ENCODE measurements at places on chromosomes 2 and 18.

GRCh38 chr2:187390891-187391290, 57.2 kb downstream of the CALCRL start:
- no peak for DNase-seq

GRCh38 chr2:85457877-85458316, 39.4 kb downstream of the SH2D6 start:
- no peak for DNase-seq

DNA sequence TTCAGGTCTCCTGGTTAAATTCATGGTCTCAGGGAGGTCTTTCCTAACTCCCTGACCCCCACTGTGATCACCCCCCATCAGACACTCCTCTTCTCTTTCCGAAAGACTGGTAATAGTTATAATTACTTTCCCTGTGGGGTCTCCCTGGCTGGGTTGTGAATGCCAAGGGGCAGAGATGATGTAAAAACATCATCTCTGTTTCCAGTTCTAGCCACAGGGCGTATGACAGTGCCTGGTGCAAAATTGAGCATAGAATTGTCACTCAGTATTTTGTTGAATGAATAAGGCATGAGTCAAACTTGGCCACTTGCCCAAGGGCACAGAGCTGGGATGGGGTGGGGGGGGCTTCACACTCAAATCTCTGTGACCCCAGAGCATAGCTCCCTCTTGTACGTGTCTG, 65.2 kb downstream of the LTBP1 start:
- no peak for DNase-seq

DNA sequence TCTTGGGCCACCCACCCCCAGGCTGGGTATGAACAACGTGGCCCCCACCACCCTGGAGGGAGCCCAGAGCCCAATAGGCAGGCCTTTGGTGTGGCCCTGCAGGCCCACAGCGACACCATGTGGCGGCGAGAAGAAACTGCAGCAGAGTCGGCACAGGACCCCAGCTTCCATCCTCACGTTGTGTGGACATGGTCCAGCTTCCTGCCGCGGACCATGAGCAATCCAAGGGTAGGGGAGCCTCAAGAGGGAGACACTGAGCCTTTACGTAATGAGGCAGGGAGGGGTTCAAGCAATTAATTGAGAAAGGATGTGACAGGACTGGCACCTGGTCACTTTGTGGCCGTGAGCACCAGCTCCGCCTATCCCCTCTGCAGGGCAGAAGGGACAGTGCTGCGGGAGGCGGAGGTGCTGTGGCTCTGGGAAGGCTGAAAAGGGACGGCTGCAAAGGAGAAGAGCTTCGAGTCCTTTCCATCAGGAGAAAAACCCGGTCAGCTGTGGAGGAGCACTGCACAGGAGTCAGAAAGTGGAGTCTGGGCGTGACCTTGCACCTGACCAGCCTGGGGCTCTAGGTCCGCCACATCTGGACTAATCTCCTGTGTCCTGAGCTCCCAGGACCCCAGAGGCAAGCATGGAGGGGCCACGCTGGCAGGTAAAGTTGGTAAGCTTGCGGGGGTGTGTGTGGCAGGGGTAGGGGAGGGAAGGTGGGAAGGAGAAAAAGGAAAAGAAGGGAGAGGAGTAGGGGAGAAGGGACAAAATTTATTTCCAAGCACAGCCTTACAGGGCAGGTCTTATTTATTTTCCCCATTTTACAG, 44.9 kb downstream of the TMEM37 start:
- DNase-seq = peak; percentile 7

DNA sequence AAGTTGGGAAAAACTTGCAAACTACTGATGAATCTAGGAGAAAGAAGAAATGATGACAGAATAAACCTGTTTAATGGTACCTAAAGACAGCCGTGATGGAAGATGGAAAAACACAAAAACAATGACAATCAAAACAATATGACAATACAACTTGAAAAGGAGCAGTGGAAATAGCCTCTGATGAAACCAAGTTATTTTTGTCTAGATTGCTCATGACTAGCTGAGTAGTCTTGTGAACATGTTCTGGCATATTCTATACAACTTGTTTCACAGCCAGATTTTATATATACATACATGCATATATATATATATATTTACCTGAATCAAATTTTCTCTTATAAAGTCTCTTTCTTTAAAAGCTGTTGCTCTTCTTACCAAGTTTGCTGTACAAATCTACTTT, 439.1 kb downstream of the TGIF1 start:
- no peak for DNase-seq

DNA sequence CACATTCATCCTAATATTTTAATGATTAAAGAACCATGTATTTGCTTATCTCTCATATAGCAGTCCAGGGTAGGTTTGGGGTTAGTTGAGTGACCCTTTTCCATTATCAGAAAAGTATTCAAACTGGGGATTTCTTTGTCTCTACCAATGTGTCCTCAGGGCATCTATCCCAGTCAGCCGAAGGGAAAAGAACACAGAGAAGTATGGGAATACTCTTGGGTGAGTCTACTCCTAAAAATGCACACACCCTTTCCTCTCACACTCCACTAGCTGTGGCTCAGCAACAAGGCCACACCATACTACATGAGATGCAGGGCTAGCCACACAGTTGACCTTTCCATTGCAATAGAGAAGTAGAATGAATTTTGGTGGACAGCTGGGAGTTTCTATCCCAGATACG, 114.3 kb downstream of the NXPH2 start:
- no peak for DNase-seq

DNA sequence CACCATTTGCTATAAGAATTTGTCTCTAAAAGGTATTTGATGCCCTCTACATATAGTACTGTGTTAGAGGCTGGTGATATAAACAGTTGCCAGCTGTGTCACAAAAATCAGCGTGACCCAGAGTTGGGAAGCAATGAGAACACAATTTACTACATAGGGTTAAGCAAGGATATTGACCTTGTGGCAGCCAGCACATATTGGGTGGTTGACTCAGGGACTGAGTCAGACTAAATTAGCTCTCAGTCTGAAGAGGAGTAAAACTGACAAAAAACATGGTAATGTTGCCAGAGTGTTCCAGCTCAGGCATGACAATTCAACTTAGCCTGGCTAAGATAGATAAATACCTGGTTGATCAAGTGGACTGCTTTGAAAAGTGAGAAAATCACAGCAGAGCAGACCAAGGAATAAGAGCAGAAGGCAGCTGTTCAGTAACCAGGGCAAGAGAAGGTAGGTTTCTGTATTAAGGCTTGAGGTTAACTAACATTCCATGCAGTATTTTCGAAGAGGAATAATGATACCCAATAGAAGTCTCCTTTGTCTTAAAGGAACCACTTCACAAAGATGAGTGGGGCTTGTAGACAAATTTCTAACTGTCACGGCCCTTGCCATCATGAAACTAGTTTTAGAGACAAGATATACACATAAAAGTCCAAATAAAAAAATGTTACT, 108.2 kb upstream of the ERBB4 start:
- DNase-seq = no peak

DNA sequence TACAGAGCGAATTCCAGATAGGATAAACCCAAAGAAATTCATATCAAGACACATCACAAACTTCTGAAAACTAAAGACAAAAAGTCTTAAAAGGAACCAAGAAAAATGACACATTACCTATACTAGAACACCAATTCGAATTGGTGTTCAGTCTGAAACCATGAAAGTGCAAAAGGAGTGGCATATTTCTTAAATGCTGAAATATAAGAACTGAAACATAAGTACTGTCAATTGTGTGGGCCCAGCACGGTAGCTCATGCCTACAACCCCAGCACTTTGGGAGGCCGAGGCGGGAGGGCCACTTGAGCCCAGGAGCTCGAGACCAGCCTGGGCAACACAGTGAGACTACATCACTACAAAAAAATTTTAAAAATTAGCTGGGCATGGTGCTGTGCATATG, 43.4 kb downstream of the TMEM131 start:
- no peak for DNase-seq

- DNase-seq = no peak
Observed at GRCh38 chr18:55607773-55608172, 19.8 kb upstream of the TCF4 start.

- DNase-seq = no peak
Observed at GRCh38 chr2:152539424-152539823, 177.8 kb downstream of the PRPF40A start.

GRCh38 chr2:121238828-121239227, 46.2 kb downstream of the TFCP2L1 start:
- DNase-seq = no peak

- DNase-seq = no peak
Observed at GRCh38 chr2:17362956-17363355, 155.3 kb downstream of the RAD51AP2 start.

DNA sequence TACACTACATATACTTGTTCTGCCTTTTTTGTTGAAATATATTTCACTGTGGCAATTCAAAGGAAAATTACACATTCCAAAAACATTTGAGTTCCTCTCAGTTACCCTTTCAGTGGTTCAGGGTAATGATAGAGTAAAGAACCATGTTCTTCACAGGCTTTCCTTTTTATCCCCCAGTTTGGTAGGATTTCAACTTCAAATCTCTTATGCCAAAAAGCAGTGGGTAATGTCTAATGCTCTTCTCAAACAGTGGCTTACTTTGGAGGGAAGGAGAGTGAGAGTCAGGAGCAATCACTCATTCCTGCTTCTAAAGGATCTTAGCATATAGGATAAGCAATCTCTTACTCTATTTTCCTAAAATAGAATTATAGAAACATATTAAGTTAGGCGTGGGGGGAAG, 290.6 kb downstream of the ZEB2 start:
- DNase-seq = no peak

DNA sequence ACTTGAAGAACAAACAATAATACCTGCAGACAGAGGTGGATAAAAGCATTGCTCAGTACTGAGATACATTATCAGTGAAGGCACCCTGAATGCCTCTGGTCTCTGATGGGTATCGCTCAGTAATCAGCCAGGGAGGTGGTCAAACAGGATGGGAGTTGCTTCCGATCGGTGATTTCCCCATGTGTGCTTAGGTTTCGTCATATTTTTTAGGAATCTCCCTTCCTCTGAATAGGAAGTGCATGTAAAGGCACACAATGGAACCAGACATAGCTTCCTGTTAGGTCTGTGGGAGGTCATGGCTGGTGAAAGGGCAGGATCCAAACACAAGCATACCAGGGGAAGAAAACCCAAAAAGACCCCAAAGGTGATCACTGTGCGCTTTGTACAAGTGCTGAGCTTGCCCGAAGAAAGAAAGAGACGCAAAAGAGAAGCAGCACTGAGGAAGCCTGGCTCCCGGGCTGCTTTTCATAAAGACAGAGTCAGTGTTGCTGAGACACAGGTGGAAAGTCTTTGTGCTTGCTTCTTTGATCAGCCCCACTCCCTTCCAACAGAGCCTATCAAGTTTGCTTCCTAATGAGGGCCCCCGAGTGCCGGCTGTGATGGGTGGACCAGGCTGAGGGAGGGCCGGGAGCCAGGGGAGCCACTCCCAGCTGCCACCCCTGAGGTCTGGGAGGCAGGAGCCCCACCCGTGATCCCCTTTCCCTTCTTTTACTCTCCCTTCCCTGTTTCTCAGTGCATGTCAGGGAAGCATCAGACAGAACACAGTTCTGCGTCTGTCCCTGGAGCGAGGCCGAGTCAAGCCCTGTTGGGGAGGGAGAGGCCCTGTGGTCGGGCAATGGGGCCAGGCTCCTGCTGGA, 138.2 kb downstream of the SH3RF3 start:
- no peak for DNase-seq

DNA sequence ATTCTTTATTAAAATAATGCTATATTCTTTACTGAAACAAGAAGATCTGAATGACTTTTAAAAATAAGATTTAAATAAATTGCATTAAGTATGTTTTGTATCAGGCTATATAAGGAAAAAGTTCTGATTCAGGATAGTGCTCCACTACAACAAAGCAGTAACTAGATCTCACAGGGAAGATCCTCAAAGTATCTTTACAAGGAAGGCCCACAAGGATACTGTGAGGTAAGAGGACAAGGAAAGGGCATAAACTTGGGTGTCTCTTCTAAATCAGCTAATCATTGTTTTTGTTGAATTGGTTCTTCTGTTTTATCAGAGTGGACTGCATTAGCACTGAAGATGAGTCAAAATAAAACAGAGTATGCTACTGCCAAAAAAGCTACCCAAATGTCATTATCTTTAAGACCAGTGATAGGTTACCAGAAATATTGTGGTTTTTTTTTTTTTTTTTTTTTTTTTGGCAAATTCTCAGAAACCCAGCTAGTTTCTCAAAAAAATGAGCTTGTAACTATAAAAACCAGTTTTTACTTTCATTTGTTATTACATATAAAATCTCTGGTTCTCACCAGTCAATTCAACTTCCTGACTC, 160.9 kb downstream of the BAZ2B start:
- no peak for DNase-seq

DNA sequence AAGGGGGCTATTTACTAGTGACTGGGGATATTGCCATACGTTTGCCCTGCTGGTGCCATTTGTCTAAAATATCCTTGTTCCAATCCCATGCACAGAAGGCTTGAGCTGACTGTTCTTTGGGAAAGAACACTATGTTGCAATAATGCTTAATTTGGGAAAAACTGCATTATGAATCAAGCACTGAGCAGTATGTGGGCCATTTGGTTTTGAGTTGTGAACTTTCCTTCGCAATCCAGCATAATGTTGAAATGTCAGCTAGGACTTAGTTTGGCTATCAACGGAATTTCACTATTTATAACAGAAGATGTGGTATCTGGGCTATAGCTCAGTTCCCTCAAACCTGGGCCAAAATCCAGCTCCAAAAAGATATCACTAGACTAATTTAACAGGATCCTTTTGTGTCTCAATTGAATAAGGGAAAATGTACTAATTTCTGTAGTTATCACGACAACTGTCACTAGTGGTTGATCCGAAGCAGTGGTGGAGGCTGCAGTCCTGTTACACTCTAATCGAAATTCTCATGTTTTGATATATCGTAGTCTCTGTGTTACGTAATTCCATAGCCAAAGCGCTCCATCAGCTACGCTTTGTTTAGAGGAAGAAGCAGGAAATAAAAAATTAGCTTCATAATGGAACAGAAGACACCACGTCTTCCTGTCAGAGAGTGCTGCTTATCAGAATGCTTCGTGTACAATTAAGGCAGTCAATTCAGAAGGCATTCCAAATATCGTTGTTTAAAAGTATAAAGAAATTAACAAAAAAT, 686.8 kb upstream of the SALL3 start:
- no peak for DNase-seq

DNA sequence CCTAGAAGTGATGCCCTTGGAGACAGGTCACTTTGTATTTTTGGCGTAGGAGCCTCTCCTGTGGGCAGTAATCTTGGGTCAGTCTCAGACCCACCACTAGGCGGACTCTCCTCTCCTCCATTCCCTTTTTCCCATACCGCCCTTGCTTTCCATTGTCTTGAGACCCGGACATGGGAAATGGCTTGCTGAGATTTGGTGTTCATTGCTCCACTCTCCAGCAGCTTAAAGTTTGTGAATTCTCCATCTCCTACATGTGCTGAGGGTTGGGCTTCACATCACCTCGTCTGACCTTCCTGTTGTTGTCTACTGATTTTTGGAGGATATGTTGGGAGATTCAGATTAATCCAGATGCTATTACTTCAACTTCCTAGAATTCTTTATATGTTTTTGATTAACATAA, 159.2 kb upstream of the RAB12 start:
- DNase-seq = no peak
